ENCODE measurements at places on chromosomes 16 and 17.

DNA sequence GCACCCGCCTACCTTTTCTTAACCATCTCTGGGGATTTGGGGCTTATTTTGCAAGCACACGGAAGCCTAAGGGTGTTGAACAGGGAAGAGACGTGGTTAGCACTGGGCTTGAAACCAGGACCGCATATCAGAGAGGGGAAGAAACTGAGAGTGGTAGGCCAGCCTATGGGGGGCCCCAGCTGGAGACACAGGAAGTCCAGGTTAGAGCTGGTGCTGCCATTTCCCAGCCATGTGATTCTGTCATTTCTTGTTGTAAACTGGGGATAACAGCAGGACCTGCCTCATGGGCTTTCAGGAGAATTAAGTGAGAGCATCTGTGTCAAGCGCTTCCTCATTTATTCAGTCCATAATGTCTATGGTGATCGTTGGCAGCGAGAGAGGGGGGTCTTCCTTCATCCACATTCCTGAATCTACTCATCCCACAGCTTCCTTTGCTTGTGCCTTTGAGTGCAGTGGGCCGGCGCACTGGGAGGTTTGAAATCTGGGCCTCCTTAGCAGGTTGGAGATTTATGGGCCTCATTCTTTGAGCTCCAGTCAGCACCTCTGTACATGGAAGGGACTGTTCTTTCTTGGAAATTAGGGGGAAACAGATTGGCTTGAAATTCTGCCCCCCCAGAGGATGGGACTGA, 20.1 kb downstream of the NKD1 start:
- no peak overlapping the region for H3K4me3 ChIP-seq
- peaks cover 13% of the 10 kb centered on the region for H3K4me1 ChIP-seq
- H3K27me3 ChIP-seq = peaks cover 2% of the 10 kb centered on the region
- no peak overlapping the region for H3K27ac ChIP-seq
- no peaks in the 10 kb centered on the region for H3K36me3 ChIP-seq

DNA sequence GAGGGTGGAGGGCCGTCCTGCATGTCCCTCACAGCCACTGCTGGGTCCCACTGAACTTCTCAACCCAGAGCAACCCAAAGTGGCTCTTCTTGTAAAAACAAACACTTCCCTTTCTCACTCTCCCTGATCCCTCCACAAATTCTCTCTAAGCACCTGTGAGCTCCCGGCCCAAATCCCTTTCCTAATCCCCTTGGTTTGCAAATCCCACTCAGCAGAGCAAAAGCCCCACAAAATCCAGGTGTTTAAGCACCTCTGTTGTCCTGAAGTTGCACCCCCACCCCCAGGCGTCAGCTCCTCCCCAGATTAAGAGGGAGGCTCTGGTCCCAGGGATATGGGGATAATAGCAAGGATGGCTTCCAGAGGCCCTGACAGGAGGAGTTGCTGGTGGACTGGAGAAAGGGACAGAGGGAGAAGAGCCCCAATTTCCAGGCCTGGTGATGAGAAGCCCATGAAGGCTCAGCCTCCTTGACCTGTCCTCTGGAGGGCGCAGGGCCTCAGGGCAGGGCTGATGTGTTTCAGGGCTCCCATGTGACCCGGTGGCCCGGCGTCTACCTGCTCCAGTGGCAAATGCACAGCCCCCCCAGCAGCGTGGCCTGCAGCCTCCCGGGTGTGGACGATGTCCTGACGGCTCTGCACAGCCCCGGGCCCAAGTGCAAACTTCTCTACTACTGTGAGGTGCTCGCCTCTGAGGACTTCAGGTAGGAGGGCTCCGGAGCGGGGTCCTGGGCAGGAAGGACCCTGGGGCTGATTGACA, 23.0 kb downstream of the NAGPA start:
- H3K36me3 ChIP-seq = no peaks in the 10 kb centered on the region
- peaks cover 3% of the 10 kb centered on the region for H3K27me3 ChIP-seq
- H3K4me1 ChIP-seq = no peaks in the 10 kb centered on the region
- H3K27ac ChIP-seq = no peak overlapping the region
- no peak for DNase-seq
- no peak overlapping the region for H3K4me3 ChIP-seq

GRCh38 chr17:36459601-36460000, 26.9 kb upstream of the ZNHIT3 start:
- no peak for DNase-seq
- peaks cover 16% of the 10 kb centered on the region for H3K27me3 ChIP-seq
- no peak overlapping the region for H3K27ac ChIP-seq
- H3K4me3 ChIP-seq = no peak overlapping the region
- H3K4me1 ChIP-seq = no peaks in the 10 kb centered on the region
- H3K36me3 ChIP-seq = no peaks in the 10 kb centered on the region

- no peak overlapping the region for H3K27ac ChIP-seq
- no peaks in the 10 kb centered on the region for H3K4me1 ChIP-seq
- DNase-seq = no peak
- H3K4me3 ChIP-seq = no peak overlapping the region
- H3K27me3 ChIP-seq = peaks cover 34% of the 10 kb centered on the region
Measured at GRCh38 chr16:77437859-77438258, 3.0 kb upstream of the ADAMTS18 start.

DNA sequence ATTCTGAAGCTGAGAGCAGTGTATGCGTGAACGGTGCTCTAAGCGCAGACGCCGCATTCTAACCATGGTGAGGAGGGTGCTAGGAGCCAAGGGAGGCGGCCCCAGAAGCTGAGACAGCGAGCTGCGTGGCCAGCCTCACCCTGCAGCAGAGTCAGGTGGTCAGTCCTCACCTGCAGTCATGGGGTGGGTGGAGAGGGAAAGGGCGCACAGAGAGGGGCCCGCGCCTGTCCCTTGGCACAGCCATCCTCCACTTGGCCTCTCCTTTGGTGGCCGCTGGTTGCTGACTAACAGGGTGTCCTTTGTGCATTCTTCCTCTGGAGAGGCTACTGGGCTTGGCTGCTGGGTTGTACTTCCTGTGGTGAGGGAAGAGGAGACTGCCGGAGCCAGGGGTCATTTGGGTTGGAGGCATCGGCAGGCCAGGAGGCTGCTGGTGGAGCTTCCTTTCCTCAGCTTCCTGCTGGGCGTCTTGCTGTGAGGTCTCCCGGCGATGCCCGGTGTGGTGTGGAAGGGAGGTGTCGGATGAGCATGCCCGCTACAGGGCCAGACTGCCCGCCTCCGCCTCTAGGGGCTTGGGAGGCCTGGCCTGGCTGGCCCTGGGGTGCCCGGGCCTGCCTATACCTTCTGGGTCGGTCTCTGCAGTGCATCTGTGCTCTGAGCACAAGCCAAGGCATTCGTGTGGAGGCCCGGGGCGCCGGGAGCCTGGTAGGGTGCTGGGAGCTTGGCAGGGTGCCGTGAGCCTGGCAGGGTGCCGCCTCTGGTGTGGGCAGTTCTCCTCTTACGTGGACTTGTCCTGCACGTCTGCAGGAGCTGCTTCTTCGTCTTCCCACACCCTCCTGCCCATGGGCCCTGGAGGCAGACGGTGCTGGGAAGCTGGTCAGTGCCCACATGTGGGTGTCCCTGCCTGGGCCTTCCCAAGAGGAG, 17.4 kb downstream of the RNF213 start:
- DNase-seq = no peak
- H3K27me3 ChIP-seq = no peaks in the 10 kb centered on the region
- peaks cover 30% of the 10 kb centered on the region for H3K4me1 ChIP-seq
- H3K27ac ChIP-seq = no peak overlapping the region
- peaks cover 64% of the 10 kb centered on the region for H3K36me3 ChIP-seq

DNA sequence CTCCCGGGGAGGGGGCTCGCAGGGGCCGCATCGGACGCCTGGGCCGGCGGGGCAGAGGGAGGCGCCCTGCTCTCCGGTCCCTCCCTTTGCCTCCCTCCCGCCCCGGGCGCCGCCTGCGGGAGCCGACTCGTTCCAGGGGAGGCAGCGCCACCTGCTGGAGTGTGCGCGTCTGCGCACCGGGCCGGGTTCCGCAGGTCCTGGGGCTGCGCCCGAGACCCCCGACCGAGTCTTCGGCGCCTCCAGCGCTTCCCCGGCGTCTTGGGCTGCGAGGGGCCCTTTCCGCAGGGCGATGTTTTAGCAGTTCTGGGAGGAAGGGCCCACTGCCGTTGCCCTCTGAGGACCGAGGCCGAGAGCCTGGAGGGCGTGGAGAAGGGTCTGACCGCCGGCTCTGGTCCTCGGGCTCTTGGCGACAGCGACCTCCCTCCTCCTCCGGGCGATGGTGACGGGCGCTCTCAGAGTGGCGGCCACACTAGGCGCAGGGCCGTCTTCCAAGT, 106.3 kb downstream of the SEC14L1 start:
- no peaks in the 10 kb centered on the region for H3K36me3 ChIP-seq
- H3K4me1 ChIP-seq = peaks cover 26% of the 10 kb centered on the region
- peaks cover 20% of the 10 kb centered on the region for H3K27me3 ChIP-seq
- DNase-seq = peak; percentile 92

DNA sequence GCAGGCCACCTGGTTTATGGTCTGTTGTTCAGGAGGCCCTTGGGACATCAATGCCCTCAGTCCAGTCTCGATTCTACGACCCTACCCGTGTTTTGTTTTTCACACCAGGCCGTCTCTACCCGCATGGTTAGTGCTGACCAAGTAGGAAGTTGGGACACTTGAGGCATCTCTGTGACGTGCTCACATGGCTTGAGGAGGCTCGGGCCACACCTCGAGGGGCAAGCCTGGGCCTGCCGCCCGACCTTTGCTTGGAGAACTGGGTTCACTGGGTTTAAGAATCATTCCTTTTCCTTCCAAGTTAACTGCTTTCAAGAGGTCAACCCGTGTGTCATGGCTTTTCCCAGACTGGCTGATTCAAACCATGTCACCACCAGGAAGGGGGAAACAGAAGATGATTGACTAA, 86.8 kb downstream of the CMIP start:
- no peaks in the 10 kb centered on the region for H3K27me3 ChIP-seq
- peaks cover 40% of the 10 kb centered on the region for H3K4me1 ChIP-seq
- H3K36me3 ChIP-seq = peaks cover 33% of the 10 kb centered on the region
- H3K27ac ChIP-seq = no peak overlapping the region
- DNase-seq = no peak

DNA sequence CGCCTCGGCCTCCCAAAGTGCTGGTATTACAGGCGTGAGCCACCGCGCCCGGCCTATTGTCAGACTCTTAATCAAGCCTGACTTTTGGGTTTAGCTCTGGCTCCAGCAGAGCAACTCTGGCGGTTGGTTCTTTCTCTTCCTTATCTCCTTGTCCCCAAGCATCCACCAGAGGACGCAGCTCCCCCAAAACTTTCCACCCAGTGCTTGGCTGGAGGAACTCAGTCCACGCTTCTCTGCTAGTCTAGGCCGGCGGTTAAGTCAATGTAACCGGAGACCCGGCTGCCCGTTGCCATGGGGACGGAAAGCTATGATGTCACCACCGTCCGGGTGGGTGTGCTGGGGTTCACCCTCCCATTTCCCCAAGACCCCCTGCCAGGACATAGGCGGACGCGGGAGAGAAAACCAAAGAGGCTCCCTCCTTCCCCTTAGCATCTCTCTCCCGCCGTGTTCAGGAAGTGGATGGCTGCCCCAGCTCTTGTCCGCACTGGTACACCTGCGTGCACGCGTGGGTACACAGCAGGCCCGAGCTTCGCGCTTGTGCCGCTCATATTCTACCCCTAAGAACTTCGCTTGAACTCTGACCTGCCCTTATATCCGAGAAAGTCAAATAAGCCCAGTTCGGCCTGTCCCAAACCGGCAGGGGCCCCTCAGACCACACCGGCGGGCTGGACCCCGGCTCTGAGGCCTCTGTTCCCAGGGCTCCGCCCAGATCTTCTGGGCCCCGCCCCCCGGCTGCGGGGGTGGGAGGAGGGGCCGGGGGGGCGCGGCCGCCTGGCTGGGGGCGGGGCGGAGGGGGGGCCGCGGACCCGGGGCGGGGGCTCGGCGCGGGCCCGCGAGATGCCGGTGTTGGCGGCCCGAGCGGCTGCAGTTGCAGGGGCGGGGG, at the start of gene RND2:
Gene RND2 (plus strand): TSS at position 825 of the 883 bp plus-strand sequence. CDS start 117 bp downstream, outside the sequence.
- H3K4me1 ChIP-seq = peaks cover 28% of the 10 kb centered on the region
- peaks cover 22% of the 10 kb centered on the region for H3K27me3 ChIP-seq
- DNase-seq = peak; percentile 85
- H3K27ac ChIP-seq = peak within 1 kb of the TSS; percentile 52

DNA sequence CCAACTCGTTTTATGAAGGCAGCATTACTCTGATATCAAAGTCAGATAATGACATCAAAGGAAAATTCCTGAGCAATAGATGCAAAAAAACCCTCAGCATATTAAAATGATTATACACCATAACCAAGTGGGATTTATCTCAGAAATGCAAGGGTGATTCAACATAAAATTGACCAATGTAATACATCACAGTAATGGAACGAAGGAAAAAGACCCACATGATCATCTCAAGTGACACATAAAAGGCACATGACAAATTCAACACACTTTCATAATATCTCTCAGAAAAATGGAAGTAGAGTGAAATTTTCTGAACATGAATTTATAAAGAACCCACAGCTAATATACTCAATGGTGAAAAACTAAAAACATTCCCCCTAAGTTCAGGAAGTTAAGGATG, 118.8 kb downstream of the ITFG1 start:
- no peak for DNase-seq
- peaks cover 29% of the 10 kb centered on the region for H3K36me3 ChIP-seq
- H3K27ac ChIP-seq = no peak overlapping the region
- H3K4me3 ChIP-seq = no peak overlapping the region
- H3K4me1 ChIP-seq = no peaks in the 10 kb centered on the region

- no peak overlapping the region for H3K4me3 ChIP-seq
- H3K4me1 ChIP-seq = no peaks in the 10 kb centered on the region
- H3K27me3 ChIP-seq = peaks cover 29% of the 10 kb centered on the region
- H3K27ac ChIP-seq = no peak overlapping the region
Measured at GRCh38 chr17:45687594-45687993, 96.5 kb upstream of the CRHR1 start.

- H3K36me3 ChIP-seq = peaks cover 45% of the 10 kb centered on the region
- peaks cover 48% of the 10 kb centered on the region for H3K4me1 ChIP-seq
- no peak overlapping the region for H3K4me3 ChIP-seq
- peak overlapping the region; percentile 80 for H3K27ac ChIP-seq
Measured at GRCh38 chr17:72710202-72710601, 382.3 kb downstream of the SLC39A11 start.

DNA sequence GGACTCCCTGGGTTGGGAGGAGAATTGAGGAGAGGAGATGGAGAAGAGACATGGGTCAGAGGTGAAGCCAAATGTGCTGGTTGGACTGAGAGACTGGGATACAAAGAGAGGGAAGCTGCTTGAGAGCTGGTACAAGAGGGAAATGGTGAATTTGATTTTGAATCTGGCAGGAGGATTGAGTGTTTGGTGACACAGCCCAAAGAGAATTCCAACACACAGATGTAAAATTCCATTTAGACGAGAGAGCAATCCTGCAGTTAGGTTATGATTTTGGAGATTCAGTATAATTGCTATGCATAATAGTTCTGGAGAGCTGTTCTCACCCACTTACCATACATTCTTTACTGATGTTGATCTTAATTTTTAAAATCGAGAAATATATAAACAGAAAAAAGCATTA, 57.7 kb downstream of the HSD17B2 start:
- peaks cover 10% of the 10 kb centered on the region for H3K4me1 ChIP-seq
- peaks cover 6% of the 10 kb centered on the region for H3K27me3 ChIP-seq

Data from activated CD8-positive, alpha-beta T cell treated with anti-CD3 and anti-CD28 coated beads, Interleukin-2, amount 10 ng/mL, durations not matched to agents 7 days and 5 days (primary cell).